ENCODE measurements at places on chromosomes 3 and 15. TPM values are rescaled to one million over a fixed set of nuclear protein-coding genes. Genes with fewer than 3 reads are reported as not detected.

The DISP2 gene
- total RNA-seq, result 1.7 TPM

The APOD gene
- total RNA-seq, result 41.3 TPM

The FXR1 gene
- total RNA-seq, result 73.9 TPM

The LSG1 gene
- 42.9 TPM for total RNA-seq

The PRR20G gene
- total RNA-seq, result not detected

DNA sequence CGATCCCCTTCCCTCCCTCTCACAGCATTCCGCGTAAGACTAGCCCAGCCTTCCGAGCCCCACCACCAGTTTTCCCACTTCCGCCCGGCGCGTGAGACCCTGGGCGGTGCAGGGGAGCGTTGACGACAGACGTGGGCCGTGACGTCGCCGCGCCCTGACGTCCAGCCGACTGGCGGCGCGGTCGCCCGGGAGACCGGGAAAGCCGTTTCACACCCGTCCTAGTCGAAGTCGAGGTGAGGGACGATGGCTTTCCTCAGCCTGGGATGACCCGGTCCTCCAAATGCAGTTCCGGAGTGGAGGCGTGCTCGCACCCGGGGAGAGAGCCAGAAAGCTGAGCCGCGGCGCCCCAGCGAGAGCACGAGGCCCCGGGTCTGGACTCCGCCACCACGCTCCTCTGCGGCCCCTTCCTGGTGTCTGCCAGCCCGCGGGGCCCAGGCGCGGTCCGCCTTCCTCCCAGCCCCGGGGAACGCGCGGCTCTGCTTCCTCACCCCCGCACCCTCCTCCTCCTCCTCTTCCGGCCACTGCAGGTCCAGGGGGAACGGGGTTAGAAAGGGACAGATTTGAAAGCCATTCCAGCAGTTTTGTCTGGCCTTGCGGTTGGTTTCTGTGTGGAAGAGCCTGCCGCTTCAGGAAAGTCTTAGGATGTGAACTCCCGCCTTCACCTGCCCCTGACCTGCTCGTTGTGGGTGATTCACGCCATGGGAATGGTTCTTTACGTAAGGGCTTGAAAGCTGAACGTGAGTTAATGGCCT lies at the start of gene LEKR1:
LEKR1 (plus strand) TSS at position 210 of the 752 bp plus-strand sequence. CDS start 2,977 bp downstream, outside the sequence.
- peak; percentile 79 for DNase-seq

- DNase-seq, result no peak
Observed at GRCh38 chr3:194189243-194189791, 53.4 kb downstream of the HES1 start.

DNA sequence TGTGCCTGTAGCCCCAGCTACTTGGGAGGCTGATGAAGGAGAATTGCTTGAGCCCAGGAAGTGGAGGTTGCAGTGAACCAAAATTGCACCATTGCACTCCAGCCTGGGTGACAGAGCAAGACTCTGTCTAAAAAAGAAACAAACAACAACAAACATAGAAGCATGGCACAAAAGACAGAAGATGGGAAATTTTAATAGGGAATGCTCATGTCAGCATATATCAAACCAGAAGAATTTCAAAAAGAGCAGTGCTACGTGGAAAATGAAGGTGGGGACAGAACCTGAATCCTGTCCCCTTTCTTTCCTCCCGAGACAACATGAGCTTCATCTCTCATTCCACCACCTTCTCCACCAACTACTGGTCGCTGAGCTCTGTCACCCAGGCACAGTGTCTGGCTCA lies 46.3 kb upstream of the MFGE8 start:
- DNase-seq, result no peak

DNA sequence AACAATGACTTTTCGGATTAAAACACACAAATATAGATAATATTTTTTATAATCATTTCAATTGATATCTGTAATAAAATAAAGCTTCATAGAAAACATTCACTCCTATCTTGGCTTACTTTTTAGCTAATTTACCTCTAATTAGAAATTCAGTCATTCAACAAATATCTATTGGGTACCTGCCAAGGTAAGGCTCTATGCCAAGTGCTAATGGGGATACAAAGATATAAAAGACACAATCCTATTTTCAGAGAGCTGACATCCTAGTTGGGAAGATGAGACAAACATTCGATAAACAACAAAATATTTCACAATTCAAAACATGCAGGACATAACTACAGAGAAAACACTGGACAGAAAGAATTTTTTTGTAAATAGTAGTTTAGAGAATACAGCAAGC lies 63.3 kb downstream of the ULK4 start:
- DNase-seq, result no peak

DNA sequence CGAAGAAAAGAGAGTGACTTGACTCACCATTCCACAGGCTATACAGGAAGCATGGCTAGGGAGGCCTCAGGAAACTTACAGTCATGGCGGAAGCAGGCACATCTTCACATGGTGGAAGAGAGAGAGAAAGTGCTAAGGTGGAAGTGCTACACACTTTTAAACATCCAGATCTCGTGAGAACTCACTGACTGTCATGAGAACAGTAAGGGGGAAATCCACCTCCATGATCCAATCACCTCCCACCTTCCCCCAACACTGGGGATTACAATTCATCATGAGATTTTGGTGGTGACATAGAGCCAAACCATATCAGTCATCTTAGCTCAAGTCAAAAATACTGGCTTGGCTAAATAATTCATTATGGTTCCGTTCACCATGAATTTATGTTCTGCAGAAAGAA lies 45.3 kb upstream of the NEDD4 start:
- no peak for DNase-seq

GRCh38 chr3:60890226-60890625 lies 361.0 kb downstream of the FHIT start:
- no peak for DNase-seq

- peak; percentile 42 for DNase-seq
Observed at GRCh38 chr15:78130466-78131294, 565 bp downstream of the CIB2 start.

DNA sequence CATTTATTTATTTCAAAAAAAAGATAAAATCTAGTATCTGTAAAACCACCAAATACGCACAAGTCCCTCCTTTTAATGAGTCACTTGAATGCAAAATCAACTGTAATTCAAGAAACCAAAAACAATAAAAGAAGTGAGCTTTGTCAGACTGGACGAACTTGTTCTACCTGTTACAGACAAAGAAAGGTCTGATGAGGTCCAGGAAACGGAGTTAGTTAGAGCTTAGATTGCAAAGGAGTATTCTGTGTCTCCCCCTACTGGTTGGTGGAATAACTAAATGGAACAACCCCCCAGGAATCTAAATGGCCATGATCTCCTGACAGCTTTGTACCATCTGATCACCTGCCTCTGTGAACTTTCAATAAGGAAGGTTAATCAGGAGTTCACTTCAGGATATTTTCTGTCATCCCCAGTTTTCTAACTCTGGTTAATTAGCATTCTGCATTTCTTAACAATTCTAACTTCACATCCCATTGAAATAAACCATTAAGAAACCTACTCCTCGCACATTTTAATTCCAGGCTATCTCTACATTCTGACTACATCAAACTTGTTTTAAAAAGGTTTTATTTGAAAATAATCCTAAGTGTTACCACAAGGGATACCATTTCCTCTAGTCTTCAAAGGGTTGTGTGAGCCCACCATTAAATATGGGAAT lies 333.0 kb upstream of the SATB1 start:
- no peak for DNase-seq
